ENCODE measurements at places on chromosomes 13 and 19. TPM values are rescaled to one million over a fixed set of nuclear protein-coding genes. Genes with fewer than 3 reads are reported as not detected.

DNA sequence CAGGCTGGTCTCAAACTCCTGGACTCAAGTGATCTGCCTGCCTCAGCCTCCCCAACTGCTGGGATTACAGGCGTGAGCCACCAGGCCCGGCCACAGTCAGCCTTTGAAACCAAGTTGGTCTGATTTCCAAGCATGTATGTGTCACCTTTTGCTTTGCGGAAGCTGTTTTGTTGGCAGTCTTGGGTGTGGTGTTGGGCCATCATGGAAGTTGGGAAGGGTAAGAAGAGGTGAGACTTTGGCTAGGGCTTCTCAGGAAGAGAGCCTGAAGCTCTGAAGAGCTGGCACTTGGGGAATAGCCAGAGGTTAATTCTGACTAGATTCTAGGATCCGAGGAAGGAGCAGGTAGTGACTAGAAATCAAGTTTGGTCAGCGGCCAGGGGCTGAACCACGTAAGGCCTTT lies 2.8 kb downstream of the RSPH6A start:
- peaks cover 16% of the 10 kb centered on the region for H3K4me1 ChIP-seq
- H3K27ac ChIP-seq, result no peak overlapping the region
- H3K4me3 ChIP-seq, result no peak overlapping the region
- no peak for DNase-seq
- H3K27me3 ChIP-seq, result peaks cover 56% of the 10 kb centered on the region

DNA sequence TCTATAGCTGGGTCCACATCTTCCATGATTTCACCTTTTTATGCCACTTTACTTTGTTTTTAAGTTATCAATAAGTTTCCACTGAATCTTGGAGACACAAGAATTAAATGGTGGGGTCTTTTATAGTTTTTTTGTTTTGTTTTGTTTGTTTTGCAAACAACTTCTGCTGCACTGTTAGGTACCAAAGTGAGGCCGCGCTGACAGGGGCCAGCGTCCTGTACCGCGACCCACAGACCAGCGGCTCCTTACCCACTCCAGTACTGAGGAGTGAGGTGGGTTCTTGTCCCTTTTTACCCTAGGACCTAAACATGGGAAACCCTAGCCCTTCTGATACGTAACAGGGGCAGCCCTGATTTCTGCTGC lies 75.8 kb upstream of the MCF2L start:
- H3K27me3 ChIP-seq, result peaks cover 12% of the 10 kb centered on the region
- no peak overlapping the region for H3K4me3 ChIP-seq
- peaks cover 11% of the 10 kb centered on the region for H3K4me1 ChIP-seq

- H3K4me3 ChIP-seq, result no peak overlapping the region
- H3K27me3 ChIP-seq, result no peaks in the 10 kb centered on the region
- DNase-seq, result no peak
Measured at GRCh38 chr13:80348750-80349149, 7.8 kb upstream of the SPRY2 start.

- H3K4me3 ChIP-seq, result no peak overlapping the region
- H3K4me1 ChIP-seq, result no peaks in the 10 kb centered on the region
- H3K27ac ChIP-seq, result no peak overlapping the region
- H3K36me3 ChIP-seq, result no peaks in the 10 kb centered on the region
- DNase-seq, result no peak
Measured at GRCh38 chr13:58087566-58087965, 456.0 kb downstream of the PCDH17 start.

- DNase-seq, result no peak
- H3K36me3 ChIP-seq, result no peaks in the 10 kb centered on the region
- no peaks in the 10 kb centered on the region for H3K27me3 ChIP-seq
- no peak overlapping the region for H3K4me3 ChIP-seq
- H3K27ac ChIP-seq, result no peak overlapping the region
- peaks cover 9% of the 10 kb centered on the region for H3K4me1 ChIP-seq
Measured at GRCh38 chr19:14603990-14604387, 21.1 kb downstream of the CLEC17A start.

SULT2A1 gene
- not detected for total RNA-seq

CGB2 gene
- total RNA-seq, result not detected

Data from left lung (tissue), 14 donors.